ENCODE measurements at places on chromosomes 12 and 14. TPM values are rescaled to one million over a fixed set of nuclear protein-coding genes. Genes with fewer than 3 reads are reported as not detected.

DNA sequence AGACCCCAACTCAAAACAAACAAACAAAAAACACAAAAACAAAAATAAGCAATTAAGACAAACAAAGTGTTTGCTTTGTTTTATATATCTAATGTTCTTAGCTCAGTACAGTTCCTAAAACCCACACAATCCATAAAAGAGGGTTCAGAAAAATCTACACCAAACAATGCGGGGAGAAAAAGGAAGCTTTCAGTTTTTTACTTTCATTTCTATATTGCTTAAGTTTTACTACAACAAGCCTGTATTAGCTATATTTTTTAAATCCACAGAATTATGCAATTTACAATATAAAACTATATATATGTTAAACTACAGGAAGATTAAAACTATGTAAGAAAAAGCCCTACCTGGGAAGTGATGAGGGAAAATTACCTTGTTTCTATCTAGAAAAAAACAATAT, 41.4 kb downstream of the CLIP1 start:
- DNase-seq = no peak

DNA sequence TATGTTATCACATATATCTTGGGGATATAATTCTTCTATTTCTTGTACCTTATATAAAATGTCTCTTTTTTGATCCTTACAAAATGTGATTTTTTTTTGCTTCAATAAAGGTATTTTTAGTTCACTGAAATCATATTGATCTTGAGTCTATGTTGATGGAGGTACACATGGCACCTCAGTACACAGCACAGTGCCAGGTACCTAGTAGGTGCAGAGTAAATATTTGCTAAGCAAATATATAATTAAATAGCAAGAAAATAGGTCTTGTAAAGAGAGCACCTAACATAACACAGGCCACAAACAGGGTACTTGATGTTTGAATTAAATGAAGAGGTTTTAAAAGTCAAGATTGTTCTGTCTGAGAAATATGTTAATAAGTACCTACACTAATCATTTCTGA, 69.7 kb downstream of the CIT start:
- DNase-seq = no peak

GRCh38 chr12:99611117-99611516, 36.4 kb upstream of the GARIN6 start:
- peak; percentile 13 for DNase-seq

The TMCC3 gene
- total RNA-seq = 0.54 TPM

The KRT78 gene
- total RNA-seq = 0.22 TPM

GRCh38 chr12:132327336-132328171, 1.8 kb downstream of the GALNT9 start:
- peak; percentile 73 for DNase-seq

GRCh38 chr12:117836999-117837736, 131.6 kb downstream of the KSR2 start:
- peak; percentile 76 for DNase-seq

GRCh38 chr14:60485598-60486251, at the start of gene C14orf39:
TSS of gene C14orf39 (minus strand) at chr14:60486063. CDS start at chr14:60485078, 985 bp downstream.
- DNase-seq = no peak

- no peak for DNase-seq
Measured at GRCh38 chr12:38825006-38825405, 80.4 kb downstream of the CPNE8 start.

The KRT71 gene
- not detected for total RNA-seq

The OLR1 gene
- total RNA-seq = 5.5 TPM

DNA sequence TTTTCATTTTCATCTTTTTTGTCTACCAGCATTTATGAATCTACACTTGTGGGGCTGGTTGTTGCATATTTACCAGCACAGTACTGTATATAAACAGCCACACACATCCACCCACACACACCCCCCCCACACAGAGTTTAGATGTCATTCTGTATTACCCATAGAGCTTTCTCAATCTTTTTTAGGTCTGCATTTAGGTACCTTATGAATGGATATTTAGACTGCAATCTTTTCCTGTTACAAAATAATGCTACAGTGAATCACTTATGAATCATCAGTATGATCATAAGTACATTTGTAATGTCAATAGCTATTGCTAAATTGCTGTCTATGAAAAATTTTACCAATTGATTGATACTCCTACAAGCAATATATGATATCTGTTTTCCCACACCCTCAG, 67.3 kb upstream of the STK38L start:
- DNase-seq = no peak

GRCh38 chr12:80356097-80356496, 87.9 kb upstream of the PTPRQ start:
- peak; percentile 2 for DNase-seq

DNA sequence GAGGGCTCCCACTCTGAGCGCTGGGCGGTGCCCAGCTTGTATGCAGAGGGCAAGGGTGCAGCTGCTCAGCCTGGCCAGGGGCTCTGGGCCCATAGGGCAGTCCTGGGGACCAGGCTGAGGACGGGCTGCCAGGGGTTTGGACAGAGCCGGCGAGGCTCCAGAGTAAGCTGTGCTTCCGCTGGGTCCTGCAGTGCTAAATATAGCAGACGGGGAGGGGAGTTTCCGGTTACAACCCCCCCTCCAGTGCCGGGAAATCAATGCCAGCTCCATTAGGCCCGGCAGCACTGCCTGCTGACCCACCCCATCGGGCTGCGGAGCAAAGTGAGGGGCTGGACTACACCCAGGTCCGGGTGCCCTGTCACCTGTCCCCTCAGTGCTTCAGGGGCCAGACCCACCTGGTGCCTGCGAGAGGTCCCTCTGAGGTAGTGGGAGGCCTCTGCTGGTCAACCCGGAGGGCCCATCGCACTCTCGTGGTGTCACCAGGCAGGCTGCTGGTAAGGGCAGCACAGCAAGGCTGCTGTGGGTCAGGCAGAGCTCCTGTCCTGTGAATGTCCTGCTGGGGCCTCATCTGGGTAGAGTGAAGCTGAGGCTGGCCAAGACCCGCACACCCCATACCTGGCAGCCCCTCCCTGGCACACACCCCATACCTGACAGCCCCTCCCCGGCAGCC, 2.6 kb upstream of the JAG2 start:
- DNase-seq = no peak

DNA sequence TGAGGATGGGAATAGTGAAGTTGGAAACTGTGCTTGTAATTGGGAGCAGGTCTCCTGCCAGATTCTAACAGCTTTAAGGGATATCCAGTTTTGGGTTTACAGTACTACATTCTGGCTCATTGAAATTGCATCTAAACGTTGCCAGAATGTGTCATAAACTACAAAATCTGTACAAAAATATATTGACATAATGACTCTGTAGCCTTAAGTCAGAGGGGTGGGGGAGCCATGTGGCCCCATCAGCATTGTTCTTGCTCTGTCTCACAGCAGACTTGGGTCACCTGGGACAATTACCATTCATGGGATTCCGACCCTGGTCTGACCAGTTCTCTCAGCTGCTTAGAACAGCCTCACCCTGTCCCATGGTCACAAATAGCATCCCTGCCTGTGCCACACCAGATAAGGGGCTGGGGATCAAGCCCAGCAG, 43.3 kb upstream of the MED13L start:
- peak; percentile 10 for DNase-seq

The B3GNT4 gene
- 0.34 TPM for total RNA-seq

The MIP gene
- 0.15 TPM for total RNA-seq

DNA sequence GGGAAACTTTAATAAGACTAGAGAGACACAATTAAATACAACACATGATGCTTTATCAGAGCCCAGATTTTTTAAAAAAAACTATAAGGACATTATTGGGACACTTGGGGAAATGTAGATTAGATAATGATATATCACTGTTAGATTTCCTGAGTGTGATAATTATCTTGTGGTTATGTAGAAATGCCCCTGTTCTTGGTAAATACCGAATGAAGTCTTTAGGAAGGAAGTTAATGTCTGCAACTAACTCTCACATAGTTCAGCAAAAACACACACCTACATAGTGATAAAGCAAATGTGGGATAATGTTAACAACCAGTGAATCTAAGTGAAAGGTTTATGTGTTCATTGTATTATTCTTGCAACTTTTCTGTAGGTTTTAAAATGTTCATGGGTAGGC, 14.6 kb upstream of the CACNB3 start:
- DNase-seq = no peak

The SRRM4 gene
- total RNA-seq = not detected

DNA sequence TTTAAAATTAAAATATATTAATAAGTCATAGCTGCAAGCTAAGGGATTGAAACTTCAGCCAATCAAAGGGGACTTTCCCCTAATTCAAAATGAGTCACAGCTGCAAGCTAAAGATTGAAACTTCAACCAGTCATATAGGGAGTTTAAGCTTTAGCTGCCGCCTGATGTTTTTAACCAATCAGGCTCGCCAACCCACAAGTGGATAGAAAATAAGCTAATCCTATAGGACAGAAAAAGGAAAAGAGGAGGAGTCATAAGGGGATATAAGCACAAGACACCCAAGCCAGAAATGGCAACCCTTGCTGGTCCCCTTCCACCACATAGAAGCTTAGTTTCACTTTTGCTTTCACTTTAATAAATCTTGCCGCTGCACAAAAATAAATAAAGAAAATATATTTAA, 1154.6 kb downstream of the GALC start:
- peak; percentile 16 for DNase-seq

DNA sequence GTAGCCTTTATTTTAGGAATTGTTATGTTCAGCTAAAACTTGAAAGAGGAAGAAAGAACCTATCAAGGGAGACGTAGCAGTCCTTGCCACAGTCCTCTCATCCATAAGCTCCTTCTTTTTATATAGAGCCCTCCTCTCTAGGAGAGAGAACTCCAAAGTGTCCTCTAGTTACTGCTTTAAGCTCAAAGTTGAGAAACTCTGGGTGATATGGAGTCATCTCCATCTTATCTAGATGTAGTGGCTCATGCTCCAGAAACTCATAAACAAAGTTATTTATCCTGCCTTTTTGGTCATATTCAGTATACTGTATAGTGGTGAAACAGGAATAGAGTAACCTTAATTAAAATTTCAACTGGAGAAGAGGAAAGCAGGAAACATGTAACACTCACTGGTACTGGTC, 90.4 kb upstream of the ATF7IP start:
- DNase-seq = no peak

GRCh38 chr12:100801320-100801719, 6.7 kb downstream of the ANO4 start:
- DNase-seq = peak; percentile 46

GRCh38 chr12:71449373-71450070, 9.9 kb downstream of the LGR5 start:
- DNase-seq = no peak

DNA sequence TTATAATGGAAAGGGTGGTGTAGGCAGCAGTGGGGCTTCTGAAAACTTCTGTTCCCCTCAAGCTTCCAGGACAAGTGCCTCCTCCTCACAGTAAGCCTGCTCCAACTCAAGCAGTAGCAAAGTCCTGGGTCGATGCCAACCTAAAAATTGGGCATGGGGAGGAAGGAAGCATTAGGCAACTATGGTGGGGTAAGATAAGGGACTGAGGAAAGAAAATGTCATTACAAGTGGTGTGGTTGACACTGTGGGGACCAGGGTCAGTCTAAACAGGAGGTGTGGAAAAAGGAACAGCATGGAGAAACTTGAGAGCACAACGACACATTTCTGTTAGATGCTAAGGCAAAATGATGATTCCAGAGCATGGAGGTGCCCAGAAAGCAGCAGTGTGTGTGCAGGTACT, 34.9 kb downstream of the WIF1 start:
- DNase-seq = no peak

The SLC8B1 gene
- total RNA-seq = 8.0 TPM

The CDC42BPB gene
- 20.1 TPM for total RNA-seq

GRCh38 chr14:76423534-76423933, 47.6 kb downstream of the ESRRB start:
- DNase-seq = no peak

The ESRRB gene
- total RNA-seq = not detected
